ENCODE measurements at places on chromosomes 13 and 19.

DNA sequence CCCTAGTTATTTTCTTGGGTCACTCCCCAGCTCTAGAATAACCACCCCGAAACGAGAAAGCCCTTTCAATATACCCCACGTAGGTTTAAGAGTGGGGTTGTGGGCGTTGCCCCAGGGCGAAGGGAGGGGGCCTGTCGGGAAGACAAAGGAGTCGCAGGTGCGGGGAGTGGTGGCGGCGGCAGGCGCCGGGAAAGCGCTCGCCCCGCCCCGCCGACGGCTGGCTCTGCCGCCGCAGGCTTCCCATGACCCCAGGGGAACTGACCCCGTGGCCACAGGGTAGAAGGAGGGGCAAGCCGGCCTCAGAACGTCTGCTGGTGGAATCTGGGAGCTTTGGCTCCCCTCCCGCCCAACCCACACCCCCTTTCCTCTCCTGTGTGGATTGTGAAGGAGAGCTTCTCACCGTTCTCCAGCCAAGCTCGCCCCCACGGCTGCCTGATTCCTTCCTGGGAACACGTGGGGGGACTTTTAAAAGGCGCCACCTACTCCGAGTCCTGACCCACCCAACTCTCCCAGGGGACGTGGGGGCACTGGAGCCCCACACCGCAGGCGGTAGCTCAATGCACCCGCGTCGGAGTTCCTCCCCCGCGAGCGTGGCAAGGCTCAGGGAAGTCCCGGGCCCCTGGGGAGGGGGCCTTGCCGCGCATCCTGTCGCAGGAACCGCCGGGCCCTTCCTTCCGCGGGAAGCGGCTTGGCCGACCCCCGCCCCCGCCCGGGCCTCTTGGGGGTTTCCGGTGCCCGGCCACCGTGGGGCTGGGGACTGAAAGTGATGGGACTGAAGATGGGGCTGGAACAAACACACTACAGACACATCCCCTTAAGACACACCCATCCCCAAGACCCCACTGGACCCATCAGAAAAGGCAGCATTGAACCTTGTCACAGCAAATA is 5.5 kb downstream of the IER2 start:
- DNase-seq: peak; percentile 73

DNA sequence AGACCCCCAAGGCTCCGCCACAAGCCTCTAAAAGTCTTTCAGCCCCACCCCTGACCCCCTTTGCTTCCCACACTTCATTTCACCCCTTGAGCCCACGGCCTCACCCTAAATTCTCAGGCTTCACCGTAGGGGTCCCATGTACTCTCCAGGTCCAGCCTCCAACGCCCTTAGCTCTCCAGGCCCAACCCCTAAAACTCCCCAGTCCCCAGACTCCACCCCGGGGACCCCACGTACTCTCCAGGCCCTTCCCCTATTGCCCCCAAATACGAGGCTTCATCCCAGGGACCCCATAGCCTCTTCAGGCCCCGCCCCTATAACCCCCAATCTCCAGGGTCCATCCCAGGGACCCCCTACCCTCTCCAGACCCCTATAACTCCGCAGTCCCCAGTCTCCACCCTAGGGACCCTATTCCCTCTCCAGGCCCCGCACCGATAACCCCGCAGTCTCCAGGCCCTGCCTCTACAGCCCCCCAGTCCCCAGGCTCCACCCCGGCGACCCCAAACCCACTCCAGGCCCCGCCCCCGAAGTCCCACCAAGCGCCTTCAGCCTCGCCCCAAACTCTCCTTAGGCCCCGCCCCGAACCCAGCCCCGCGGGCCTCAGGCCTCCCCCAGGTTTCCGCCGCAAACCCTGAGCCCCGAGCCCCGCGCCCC is 619 bp downstream of the MED16 start:
- DNase-seq: no peak

GRCh38 chr13:79724348-79725103 is 243.6 kb downstream of the NDFIP2 start:
- no peak for DNase-seq

DNA sequence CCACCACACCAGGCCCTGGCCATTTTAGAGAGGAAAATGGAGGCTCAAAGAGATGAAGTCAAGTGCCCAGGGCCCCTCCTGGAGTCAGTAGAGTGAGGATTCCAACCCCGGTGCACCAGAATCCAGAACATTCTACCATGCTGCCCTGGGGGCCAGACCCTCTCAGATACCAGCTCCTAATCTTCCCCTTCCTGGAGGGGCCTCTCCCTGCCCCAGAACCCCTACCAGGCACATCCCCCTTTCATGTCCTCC is 11.1 kb downstream of the CAPN12 start:
- no peak for DNase-seq

DNA sequence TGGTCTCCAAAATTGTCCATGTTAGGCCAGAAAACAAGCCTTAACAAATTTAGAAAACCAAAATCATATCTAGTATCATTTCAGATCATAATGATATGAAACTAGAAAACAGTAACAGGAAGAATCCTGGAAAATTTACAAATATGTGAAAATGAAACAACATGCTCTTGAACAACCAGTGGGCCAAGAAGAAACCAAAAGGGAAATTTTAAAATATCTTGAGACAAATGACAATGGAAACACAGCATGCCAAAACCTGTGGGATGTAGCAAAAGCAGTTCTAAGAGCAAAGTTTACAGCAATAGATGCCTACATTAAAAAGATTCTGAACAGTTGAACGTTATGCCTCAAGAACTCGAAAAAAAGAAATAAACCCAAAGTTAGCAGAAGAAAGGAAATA is 32.6 kb downstream of the VWA8 start:
- no peak for DNase-seq

All from effector memory CD8-positive, alpha-beta T cell (primary cell).